ENCODE measurements at places on chromosomes 2 and 18.

DNA sequence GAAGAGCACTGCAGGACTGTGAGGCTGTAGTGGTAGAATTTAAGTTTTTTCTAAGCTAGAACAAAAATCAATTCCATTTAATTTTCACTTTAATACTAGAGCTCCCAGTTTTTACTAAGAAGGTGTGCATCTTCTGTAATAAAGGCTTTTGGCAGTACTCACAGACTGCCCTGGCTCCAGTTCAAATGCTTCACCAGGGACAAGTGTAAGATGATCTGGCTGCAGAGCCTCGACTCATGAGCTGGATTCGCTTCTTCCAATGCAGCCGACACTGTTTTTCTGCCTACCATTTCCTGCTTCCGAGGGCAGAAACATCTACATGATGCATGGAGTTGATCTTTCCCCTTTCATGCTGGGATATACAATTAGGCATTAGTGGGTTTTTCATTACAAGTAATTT lies 87.0 kb downstream of the FARSB start:
- DNase-seq = no peak

DNA sequence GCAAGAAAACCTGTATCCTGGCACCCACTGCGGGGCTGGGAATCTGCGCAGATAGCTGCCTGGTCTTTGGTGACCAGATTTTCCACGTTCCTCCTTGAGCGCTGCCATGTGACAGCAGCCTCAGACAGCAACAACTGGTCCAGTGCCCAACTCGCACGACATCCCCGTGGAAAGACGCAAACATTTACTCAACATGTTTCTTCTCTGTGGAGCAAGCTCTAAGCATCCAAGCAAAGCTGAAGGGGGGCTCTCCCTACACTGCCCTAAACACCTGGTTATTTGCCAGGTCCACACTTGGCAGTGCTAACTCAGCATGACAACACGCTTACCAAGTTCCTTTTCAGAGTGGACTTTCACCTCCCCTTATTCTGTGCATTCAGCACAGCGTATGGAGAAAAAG lies 11.3 kb downstream of the ZNF516 start:
- no peak for DNase-seq

DNA sequence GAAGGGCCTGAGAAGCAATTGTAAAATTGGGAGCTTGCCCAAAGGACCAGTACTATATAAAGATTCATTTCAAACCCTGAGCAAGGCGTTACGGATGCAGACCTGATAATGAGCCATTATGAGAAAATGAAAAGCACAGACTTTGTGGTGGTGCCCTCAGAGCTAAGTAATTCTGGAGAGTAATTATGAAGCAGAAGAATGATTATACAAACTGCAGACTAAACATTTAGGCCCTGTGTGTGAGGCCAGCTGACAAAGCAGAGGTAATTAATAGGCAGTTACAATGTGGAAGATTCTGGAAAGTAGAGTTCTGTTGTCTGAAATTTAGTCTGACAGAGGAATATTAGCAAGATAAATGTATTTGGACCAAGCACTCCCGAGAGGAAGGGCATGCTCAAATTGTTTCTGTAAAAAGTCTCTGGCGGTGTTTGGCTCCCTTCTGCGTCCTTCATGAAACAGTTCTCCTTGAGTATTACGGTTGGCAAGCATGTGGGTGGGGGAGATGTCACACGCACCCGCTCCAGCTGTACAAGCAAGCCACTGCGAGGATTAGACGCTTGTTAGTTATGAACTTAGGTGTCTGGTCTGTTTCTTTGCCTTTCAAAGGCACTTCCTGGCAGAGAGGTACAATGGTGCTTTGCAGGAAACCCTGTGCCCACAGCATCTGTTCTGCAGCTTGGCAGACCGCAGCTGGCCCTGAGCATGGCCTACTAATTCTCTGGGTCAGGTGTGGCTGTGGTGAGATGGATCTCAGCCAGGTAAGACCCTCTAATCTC lies 45.5 kb downstream of the CDC42EP3 start:
- DNase-seq = no peak

GRCh38 chr2:142777742-142778141 lies 99.7 kb upstream of the KYNU start:
- no peak for DNase-seq

DNA sequence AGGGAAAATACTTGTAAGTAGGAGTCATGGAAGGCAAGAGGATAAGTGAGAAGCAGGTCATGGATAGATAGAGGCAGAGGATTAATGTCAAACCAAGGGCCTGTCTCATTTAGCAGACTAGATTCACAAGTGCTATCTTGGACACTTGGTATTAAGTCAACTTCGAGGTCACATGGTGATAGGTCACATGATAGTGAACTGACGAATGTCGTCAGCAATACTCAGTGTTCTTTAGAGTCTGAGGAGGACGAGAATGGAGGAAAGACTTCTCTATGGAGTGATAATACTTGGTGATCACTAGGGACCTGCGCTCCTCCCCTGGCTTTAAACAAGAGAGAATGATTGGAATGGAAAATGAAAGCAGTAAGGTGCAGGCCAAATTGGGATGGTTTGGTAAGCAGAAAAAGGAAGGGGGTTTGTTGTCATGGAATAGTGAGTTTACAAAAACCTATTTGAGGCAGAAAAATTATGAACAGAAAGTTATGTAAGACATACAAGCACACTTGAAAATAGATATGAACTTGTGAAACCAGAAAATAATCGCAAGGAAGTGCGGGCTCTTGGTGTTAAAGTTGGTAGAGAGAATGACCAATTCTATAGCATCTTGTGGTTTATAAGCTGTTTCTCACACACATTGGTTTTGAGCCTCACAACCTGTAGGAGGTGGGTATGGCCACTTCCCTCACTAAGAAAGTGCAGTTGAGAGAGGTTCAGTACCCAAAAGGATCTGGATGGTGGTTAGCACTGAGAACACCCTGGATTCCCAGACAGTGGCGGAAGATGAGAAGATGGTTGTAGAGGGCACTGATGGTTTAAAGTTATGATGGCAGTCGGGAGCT lies 141.5 kb downstream of the WDSUB1 start:
- DNase-seq = no peak

- no peak for DNase-seq
These were observed 78.6 kb upstream of the FN1 start for GRCh38 chr2:215514516-215514915.

DNA sequence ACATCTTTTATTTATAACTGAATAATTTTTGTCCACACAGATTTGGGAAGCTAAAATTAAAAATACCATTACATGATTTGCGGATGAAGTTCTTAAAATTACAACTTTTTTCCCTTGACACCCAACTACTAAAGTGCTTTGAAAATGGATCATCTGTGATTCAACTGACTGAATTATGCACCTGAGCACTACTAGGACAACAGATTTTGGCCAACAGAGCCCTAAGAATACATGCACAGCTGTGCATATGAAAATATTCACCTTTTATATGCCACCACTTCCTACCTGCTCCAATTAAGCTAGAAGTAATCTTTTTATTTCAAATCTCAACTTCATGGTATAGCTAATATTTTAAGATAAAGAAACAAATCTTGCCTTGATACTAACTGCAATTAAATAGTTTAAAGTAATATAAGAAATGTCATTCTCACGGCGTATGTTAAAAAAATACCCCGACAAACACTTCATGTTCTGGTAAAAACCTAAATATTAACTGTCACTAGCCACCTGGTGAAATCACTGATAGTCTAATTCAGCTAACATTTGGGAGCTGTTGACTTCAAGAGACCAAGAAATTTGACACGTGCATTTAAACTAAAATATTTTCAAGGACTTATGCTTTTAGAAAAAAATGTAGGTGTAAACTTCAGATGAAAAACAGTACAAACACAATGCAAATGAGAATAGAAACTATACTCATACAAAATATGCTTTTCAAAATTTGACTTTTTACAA lies 153.7 kb downstream of the SRBD1 start:
- DNase-seq = no peak

DNA sequence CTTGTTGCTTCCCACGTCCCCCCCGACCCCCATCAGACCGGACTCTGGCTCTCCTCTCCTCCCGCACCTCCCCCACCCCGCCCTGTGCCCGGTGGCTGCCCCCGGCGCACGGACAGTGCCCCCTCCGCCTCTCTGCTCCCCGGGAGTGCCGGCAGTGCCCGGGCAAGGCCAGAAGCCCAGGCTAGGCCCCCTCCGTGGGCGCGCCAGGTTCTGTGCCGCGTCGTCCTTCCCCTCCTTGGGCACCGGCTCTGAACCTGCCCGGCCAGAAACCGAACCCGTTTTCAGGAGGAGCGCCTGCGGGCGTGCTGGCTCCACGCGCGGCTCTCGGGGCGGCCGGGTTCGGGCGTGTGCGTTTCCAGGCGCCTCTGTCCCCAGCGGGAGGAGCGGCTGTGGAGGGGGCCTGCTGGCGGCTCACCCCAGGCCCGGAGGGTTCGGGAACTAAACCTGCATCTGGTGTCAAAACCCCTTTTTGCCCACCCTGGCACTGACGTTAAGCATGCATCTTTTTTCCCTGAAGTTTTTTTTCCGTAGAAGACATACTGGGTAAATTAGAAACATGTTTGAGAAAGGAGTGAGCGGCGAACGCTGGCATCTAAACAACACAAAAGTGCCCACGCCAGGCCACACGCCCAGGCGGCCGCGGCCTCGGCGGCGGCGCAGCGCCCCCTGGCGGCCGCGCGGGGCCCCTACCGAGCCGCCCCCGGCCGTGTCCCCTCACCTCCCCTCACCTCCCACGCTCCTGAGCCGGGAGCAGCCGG lies 123.9 kb upstream of the SLC1A4 start:
- DNase-seq = peak; percentile 31

- DNase-seq = no peak
These were observed 485.2 kb upstream of the SALL3 start for GRCh38 chr18:78494204-78495085.

GRCh38 chr2:216201692-216202306 lies 92.7 kb downstream of the XRCC5 start:
- DNase-seq = no peak

DNA sequence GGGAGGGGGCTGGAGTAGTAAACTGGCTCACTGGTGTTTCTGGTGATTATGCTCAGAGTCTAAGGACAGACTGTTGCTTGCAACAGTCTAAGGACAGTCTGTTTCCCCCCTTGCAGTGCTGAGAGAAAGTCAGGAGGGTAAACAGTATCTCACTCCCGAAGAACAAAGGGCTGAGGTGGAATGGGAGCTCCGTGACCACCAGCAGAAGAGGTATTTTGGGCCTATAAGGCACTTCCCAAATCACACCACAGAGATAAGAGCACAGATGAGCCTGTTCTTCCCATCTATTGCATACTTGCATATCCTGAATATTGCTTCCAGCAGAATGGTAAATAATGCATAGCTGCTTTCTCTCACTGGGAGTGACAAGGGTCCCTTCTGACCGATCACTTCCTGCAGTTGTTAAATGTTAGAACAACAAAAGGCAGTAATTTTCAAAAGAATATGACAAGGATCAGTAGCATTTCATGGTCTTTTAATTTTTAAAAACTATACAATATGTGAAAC lies 160.4 kb upstream of the LYPD1 start:
- DNase-seq = no peak

- no peak for DNase-seq
These were observed 32.1 kb upstream of the TTC39C start for GRCh38 chr18:23982155-23983079.

GRCh38 chr2:81901017-81901416 lies 1596.5 kb upstream of the LRRTM1 start:
- no peak for DNase-seq

- DNase-seq = peak; percentile 12
These were observed 29.6 kb downstream of the MCEE start for GRCh38 chr2:71100195-71100964.

DNA sequence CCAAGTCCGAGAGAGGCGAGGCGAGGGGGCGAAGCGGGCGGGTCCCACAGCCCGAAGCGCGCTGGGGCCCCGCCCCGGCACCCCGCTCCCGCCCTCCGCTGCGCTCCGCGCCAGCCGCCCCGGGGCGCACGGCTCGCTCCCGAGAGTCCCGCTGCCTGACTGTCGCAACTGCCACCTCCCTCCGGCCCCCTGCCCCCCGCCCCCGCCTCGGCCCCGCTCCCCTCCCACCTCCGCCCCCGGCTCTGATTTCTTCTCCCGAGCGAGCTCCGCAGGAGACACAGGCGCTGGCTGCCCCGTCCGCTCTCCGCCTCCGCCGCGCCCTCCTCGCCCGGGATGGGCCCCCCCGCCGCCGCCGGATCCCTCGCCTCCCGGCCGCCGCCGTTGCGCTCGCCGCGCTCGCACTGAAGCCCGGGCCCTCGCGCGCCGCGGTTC lies at the start of gene WNT6:
Gene WNT6 (plus strand): TSS at position 250 of the 432 bp plus-strand sequence. CDS start 233 bp downstream, outside the sequence.
- no peak for DNase-seq

- no peak for DNase-seq
These were observed 57.0 kb upstream of the HNRNPA3 start for GRCh38 chr2:177155631-177156030.

GRCh38 chr18:48202350-48203260 lies 206.6 kb downstream of the ZBTB7C start:
- DNase-seq = no peak

DNA sequence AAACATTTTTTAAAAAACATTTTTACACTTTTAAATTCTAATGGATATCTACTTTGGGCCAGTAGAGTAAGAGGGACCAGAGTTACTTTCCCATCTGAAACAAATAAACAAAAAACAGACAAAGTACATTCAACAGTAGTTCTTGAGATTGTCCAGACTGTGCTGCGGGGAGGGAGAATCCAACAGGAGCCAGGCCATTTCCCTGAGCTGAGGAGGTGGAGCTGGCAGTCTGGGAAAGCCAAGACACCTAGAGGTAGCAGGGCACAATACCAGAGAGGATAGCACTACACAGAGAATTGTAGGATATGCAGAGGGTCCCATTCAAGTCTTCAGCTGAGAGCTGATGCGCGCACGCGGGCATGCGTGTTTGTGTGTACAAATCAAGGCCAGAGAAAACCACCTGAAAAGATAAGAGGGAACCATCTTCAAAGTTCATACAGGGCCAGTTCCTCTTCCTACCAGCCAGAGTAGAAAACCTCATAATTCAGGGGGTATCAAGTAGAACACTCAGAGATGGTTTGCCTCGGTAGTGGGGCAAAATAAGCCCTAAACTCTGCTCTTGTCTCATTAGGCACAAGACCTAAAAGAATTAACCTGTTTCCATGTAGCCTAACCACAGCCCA lies 44.0 kb downstream of the PTRHD1 start:
- no peak for DNase-seq

GRCh38 chr2:163601377-163601776 lies 134.4 kb downstream of the FIGN start:
- no peak for DNase-seq

GRCh38 chr2:28824870-28825269 lies 14.2 kb downstream of the SPDYA start:
- DNase-seq = no peak

Measured in stimulated activated CD8-positive, alpha-beta memory T cell treated with anti-CD3 and anti-CD28 coated beads, Interleukin-4, amount 100 ng/mL, for 1 hour (primary cell).